Stimulated activated CD8-positive, alpha-beta memory T cell treated with anti-CD3 and anti-CD28 coated beads, Interleukin-4, amount 100 ng/mL, for 1 hour (primary cell): ENCODE measurements at places on chromosomes 7 and 10.

- no peak for DNase-seq
Measured at GRCh38 chr7:50184271-50184990, 91.4 kb upstream of the ZPBP start.

- DNase-seq, result no peak
Measured at GRCh38 chr10:35611750-35612149, 6.6 kb downstream of the GJD4 start.

GRCh38 chr7:158388072-158388471, 199.6 kb downstream of the PTPRN2 start:
- DNase-seq, result no peak

- no peak for DNase-seq
Measured at GRCh38 chr10:23439452-23439960, 631 bp downstream of the OTUD1 start.

- DNase-seq, result no peak
Measured at GRCh38 chr10:131869344-131869743, 31.5 kb upstream of the PPP2R2D start.

DNA sequence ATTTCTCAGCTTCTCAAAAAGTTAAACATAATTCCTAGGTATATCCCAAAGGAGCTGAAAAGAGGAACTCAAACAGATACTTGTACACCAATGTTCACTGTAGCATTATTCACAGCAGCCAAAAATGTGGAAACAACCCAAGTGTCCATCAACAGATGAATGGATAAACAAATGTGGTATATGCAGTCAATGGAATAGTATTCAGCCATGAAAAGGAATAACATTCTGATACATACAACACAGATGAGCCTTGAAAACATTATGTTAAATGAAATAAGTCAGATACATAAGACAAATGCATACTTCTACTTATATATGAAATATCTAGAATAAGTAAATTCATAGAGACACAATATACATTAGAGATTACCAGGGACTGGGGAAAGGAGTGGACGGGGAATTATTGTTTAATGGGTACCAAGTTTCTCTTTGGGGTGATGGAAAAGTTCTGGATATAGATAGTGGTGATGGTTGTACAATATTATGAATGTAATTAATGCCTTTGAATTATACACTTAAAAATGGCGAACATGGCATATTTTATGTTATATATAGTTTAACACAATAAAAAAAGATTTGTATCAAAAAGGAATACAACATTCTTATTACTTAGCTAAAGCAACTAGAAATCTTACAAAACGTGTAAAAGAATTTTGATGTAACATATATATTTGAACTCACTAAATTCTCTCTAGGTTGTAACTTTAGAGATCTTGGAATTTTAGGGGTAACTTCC, 15.0 kb downstream of the PEX1 start:
- no peak for DNase-seq

DNA sequence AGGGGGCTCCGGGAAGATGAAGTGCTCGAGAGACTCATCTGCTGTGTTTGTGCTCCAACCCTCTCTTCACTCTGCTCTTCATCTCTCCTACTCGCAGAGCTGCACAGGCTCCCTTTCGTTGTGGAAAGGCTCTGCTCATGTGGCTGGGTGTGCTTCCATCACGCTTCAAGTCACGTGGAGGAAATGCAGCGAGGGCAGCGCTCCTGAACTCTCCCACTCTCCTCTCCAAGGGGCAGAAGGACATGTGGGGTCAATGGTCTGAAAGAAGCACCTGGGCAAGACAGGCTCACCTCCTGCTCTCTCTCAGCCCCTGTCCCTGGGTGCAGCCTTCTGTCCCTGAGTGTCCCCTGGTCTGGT, 72.6 kb downstream of the USP6NL start:
- no peak for DNase-seq

GRCh38 chr7:101891936-101892640, 74.7 kb downstream of the CUX1 start:
- DNase-seq, result no peak
